ENCODE measurements at places on chromosomes 4 and X.

DNA sequence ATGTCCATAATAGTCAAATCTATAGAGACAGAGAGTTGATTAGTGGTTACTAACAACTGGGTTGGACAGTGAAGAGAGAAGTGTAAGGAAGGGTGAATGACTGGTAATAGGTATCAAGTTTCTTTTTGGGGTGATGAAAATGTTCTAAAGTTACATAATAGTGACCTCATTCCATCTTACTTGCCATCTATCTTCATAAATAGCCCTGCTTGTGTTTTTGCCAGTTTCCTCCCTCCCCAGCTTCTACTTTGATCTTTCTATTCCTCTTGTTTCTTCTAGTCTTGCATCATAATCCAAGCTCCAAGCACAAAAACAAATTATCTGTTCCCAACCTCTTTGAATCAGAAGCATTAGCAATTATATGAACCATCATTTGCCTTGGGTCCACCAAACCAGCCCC, 40.2 kb upstream of the TET2 start:
- DNase-seq, result no peak

DNA sequence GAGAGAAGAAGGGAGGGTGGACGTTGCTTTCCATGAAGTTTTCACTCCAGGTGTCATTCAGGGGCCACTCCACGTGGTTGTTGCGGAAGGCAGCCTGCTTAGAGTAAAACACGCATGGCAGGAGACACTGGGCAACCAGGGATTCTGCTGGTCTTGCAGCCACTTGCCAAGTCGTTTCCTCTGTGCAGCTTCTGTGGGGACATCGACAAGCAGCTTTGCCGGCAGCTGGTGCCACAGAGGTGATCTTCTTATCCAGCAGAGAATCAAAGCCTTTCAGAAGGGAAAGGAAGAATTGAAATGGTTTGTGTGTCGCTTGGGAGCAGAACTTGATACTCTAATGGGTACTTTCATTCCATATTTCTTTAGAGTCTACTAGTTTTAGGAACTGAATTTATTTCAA, 867.1 kb upstream of the TENM3 start:
- DNase-seq, result no peak

- DNase-seq, result no peak
Observed at GRCh38 chr4:140740906-140741670, 15.1 kb downstream of the TBC1D9 start.

DNA sequence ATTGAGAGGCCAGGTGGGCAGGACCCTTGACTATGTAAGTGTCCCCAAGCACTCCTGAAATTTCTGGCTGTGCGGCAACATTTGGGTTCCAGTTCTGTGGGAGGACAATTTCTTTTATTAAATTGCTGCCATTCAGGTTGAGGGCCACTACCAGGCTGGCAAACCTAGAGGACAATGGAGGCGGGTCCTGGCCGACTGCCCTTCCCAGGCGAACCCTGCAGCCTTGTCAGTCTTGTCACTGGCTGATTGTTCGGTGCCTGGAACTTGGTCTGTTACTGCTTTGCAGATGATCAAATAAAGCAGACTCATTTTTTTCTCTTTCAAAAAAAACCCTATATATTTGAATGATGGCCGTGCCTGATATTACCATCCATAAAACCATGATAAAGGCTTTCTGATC, 6.6 kb upstream of the TMEM128 start:
- peak; percentile 62 for DNase-seq

GRCh38 chr4:2811830-2812611, 19.1 kb downstream of the SH3BP2 start:
- DNase-seq, result peak; percentile 84

DNA sequence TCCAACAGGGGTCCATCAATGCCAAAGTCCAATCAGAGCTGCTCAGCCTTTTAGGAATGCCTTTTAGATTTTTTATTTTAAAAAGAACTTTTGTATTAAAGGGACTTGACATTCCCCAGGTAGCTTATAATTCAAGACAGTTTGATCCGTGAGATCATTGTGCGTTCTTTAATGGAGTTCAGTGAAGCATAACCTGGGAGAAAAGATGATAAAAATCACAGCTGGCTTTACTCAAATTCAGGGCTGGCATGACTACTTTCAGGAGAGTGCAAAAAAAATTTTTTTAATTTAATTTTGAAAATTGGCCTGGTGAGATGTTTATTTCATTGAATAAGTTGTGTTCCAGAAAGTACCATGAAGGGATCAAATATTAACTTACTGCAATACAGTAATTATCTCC, 118.2 kb downstream of the VCX2 start:
- DNase-seq, result no peak
